ENCODE measurements at places on chromosomes 2 and 18. TPM values are rescaled to one million over a fixed set of nuclear protein-coding genes. Genes with fewer than 3 reads are reported as not detected.
A peak's percentile ranks its signal among the peaks of the same experiment; 100 is the strongest.

DNA sequence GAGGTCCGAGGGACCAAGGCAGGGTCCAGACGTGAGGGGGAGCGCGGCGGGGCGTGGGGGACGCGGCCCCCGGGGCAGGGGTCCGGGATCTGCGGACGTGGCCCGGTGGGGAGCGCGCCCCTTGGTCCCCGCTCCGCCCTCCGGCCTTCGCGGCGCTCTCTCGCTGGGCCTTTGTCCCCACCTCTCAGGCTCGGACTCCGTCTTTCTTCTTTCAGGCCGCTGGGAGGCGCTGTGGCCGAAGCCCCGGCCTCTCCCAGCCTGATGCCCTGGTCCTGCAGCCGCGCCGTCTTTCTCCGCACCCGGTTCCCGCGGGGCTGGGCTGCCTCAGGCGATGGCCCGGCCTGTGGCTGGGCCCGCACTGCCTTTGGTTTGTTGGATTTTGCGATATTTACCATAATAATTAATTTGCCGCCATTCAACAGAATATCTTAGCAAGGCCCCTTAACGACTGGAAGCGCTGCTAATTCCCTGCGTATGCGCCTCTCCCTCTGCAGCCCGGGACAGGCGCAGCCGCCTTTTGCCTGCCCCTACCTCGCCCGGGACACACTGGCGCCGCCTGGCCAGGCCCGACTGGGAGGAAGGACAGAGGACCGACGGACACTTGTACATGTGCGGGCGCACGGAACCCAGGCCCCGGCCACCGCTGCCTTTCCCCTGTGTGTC lies 10.8 kb downstream of the SIX3 start:
- peak; percentile 62 for DNase-seq

DNA sequence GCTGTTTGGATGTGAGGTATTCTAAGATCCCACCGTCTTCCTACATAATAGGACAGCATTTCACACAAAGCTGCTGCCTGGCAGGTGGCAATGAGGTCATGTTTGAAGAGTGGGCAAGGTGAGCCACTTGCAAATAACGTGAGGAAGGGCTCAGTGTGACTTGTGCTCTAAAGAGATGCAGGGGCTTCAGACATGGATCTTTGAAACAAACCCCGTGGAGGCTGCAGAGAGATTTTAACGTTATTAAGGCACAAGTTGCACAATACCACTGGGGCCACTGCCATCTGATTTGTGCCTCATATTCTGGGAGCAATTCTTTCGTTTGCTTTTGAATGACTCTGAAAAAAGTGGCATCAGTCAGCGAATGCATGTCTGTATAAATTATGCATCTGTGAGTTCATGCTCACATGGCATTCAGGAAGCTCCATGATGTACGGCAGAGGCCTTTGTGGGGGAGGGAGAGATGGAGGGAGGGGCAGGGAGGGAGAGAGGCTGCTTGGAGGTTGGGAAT lies 362.0 kb downstream of the SOX11 start:
- DNase-seq = no peak

The CIDEA gene
- total RNA-seq = not detected

DNA sequence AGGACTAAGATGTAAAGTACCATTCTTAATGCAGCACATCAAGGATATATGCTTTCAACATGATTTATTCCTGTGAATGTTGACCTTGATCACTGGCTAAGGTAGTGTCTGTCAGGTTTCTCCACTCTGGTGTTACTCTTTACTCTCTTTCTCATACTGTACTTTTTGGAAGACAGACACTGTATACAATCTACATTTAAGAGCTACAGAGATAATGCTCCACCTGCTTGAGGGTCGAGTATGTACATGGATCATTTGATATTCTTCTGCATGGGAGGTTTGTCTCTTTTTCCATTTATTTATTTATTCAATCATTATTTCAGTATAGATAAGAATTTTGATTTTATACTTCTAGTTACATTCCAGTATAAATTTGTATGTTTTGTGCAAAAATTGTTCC lies 199.5 kb upstream of the RGPD4 start:
- no peak for DNase-seq

DNA sequence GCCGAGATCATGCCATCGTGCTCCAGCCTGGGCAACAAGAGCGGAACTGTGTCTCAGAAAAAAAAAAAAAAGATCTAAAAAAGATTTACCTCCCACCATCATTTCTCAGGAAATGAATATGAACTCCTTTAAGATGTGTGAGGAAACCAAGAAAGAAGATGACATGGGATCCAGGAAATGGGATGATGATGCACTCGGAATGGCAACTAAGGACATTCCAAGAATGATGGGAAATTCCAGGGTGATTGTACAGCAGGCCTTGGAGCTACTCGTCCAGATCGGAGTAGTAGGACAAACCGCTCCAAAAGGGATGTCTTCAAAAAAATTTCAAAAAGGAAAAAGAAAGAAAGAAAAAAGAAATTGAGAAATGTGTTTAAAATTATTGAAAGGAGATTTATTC lies 84.9 kb upstream of the PMAIP1 start:
- no peak for DNase-seq

The ECEL1 gene
- total RNA-seq = 2.9 TPM

DNA sequence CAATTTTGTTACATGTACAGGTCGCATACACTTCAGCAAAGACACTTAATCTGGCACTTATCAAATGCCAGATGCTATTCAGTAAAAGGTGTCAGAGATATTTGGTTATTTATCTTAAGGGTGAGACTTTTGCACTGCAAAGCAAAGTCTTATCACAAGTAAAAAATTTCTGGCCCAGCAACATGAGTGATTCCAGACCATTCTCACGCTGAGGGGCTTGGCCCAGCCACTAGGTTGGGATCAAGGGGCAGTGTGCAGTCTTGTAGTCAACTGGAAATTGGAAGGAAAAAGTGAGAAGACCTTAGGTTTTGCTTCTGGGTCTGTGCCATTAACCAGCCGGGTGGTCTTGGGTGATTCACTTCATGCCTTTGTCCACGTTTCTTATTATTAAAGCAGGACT lies 181.6 kb downstream of the RNF144A start:
- DNase-seq = no peak

The STON1 gene
- 8.2 TPM for total RNA-seq

DNA sequence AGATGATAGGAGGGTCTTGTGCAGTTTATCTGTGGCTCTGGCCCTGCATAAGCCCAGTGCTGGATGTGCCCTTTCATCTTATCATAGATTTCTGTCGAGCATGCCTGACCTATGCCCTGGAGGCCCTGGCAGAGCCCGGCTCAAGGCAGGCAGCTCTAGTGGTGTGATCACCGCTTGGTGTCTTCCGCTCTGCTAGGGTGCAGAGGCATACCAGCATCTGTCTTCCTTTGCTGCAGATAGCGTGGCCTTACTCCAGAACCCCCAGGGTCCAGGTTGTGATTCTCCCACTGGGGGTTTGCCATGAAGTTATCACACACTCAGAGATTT lies 13.7 kb upstream of the TRAF3IP1 start:
- no peak for DNase-seq

- no peak for DNase-seq
Observed at GRCh38 chr2:219929835-219930234, 302.4 kb downstream of the SLC4A3 start.

DNA sequence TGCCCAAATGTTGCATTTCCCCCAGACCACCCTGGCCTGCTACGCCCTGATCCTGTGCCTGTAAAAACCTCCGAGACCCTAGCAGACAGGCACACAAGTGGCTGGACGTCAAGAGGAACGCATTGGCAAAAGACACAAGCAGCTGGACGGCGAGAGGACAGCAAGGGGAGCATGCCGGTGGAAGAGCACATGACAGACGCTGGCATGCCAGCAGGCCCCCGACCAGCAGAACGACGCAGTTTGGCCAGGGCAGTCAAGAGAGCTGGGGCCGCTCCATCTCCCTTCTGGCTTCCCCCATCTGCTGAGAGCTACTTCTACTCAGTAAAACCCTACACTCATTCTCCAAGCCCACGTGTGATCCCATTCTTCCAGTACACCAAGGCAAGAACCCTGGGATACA lies 42.1 kb downstream of the SAP130 start:
- DNase-seq = no peak

DNA sequence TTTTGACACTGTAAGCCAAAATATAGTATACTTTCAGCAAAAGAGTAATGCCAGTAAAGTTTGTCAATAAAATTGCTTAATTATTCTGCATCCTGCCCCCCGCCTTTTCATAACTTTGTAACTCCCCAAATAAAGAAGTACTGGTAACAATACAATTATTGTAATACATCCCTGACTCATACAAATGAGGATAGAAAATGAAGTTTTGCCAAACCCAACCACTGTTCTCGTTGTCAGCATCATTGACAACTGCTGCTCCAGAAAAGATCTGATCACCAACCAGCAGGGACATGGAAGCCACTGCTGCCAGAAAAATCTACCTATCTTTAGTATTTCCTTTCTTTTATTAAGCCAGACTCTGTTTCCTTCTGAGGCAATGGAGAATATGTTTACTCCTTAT lies 27.1 kb downstream of the SCN3A start:
- no peak for DNase-seq

DNA sequence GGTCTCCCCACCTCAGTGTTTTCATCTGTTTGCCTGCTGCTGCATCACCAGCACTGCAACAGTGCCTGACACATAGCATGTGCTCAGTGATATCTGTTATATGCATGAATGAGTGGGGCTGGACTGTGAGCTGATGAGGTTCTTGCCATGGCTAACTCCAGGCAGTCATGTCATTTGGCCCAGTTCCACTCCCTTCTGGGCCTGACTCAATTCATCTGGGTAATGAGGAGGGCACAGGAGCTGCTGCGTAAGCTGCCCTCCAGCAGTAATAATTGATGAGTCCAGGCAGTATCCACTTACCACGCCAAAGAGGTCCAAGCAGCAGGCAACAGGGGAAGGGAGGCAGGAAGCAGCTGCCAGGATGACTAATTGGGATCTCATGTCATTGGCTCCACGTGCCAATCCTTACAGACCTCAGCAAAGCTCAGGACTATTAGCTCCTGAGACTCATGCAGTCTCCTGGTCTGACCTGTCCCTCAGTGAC lies 34.1 kb upstream of the MAT2A start:
- DNase-seq = no peak

The MROH2A gene
- total RNA-seq = not detected

GRCh38 chr2:191038241-191038725 lies 24.3 kb upstream of the STAT1 start:
- no peak for DNase-seq

DNA sequence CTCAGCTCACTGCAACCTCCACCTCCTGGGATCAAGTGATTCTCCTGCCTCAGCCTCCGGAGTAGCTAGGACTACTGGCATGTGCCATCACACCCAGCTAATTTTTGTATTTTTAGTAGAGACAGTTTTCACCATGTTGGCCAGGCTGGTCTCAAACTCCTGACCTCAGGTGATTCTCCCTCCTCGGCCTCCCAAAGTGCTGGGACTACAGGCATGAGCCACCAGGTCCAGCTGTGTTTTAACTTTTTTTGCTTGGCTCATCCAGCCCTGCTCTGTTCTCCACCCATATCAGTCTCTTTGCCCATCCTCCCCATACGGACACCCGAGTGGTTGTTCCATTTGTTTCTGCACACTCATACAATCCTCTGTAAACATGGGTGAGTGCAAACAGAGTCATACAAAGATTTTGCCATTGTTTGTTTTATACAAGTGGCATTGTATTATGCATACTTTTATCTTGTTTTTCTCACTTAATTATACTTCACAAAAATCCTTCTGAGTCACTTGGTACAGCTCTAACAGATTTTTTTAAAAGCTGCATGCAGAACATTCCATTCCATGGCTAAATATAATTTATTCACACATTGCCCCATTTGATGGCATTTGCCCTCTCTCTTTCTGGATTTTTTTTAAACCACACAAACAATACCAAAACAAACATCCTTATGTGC lies 5.3 kb downstream of the APOB start:
- no peak for DNase-seq

DNA sequence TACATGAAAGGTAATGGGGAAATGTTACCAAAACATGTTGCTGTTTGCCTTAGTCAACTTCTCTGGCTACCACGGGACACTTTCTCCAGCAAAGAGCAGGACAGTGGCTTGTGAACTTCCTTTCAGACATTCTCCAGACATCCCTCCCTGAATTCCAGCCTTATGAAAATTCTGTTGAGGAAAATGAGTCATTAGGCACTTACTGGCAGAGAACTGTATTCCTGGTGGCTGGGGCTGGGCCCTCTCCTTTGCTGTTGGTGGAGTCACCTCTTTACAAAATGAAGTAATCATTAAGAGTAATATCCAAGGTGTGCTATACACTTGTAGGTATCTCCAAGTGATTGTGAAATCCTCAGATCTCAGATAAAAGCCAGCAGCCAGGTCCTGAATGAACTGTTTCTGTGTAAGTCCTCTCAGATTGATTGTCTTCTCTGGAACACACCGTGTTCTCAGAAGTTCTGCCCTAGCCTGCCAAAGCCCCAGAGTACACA lies 1.3 kb upstream of the FAP start:
- no peak for DNase-seq

The TCF23 gene
- not detected for total RNA-seq

DNA sequence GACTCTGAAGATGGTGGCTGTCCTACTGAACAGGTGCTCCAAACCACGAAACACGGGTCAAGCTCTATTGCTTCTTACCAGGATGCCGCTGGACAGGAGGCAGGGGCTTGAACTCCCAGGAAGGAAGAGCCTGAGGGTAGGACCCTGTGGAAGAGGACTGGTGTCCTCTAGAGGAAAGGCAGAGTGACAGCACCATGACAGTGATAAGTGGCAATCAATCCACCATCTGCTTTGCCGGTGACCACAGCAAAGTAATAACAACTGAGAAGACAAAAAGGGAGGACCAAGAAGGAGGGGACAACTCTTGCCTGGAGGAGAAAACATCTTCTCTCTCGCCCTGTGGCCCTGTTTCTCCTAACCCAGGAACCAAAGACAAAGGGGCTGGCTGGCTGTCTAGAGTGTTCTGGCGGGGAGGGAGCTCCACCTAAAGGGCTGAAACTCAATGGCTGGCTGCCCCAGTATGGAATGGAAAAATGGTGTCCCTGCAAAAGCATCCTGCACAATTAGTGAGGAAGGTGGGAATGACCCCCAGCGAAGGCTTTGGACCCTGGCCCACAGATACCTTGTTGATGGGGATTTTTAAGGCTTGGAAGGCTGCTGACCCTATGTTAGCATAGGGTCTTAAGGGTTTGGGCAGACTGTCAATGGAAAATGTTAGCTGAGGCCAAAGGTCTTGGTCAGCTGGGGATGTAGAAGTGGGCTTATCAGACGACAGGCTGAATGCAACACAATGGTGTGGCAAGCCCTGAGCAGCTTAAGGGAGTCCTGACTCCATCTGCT lies 35.4 kb downstream of the PROC start:
- DNase-seq = no peak

GRCh38 chr18:12911929-12912703 lies 28.1 kb upstream of the PTPN2 start:
- no peak for DNase-seq

The CAPN14 gene
- total RNA-seq = 0.50 TPM

- DNase-seq = no peak
Observed at GRCh38 chr2:55311444-55311870, 42.4 kb upstream of the MTIF2 start.

- no peak for DNase-seq
Observed at GRCh38 chr2:157158111-157158510, 99.4 kb upstream of the GALNT5 start.

GRCh38 chr2:204863336-204863735 lies 318.1 kb downstream of the PARD3B start:
- DNase-seq = no peak

The SLC5A7 gene
- total RNA-seq = 1.8 TPM

The OSR1 gene
- total RNA-seq = 10.3 TPM

The FAM237A gene
- total RNA-seq = not detected

GRCh38 chr2:109324861-109325260 lies 195.9 kb downstream of the SH3RF3 start:
- no peak for DNase-seq
